ENCODE measurements at places on chromosomes 1 and 21.

DNA sequence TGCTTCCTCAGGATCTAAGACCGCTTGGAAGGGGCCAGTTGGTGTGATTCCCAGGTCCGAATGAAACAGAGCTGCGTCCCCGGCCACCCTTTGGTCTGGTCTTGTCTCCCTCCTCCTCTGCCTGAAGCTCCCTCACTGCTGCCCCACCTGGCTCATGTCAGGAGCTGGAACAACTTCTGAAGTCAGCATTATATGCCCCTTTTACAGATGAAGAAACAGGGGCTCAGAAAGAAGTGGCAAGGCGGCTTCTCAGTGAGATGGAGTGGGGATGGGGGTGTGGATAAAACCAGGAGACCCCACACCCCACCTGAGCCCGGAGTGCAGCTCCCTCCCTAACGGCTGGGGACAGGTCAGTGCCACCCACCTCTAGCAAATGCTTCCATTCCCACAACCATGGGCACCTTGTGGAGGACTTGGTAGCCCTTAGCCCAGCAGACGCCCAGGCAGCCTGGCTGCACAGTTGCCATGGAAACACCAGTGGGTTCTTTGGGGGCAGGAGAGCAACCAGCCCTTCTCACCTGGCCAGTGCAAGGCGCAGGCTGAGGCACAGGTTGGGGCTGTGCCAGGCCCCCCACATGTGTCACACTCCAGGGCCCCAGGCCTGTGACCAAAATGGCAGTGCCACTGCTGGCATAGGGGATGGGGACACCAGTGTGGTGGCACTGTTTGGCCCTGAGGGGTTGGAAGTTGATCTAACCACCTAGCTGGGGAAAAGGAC, 31.9 kb upstream of the ECE1 start:
- DNase-seq, result no peak

DNA sequence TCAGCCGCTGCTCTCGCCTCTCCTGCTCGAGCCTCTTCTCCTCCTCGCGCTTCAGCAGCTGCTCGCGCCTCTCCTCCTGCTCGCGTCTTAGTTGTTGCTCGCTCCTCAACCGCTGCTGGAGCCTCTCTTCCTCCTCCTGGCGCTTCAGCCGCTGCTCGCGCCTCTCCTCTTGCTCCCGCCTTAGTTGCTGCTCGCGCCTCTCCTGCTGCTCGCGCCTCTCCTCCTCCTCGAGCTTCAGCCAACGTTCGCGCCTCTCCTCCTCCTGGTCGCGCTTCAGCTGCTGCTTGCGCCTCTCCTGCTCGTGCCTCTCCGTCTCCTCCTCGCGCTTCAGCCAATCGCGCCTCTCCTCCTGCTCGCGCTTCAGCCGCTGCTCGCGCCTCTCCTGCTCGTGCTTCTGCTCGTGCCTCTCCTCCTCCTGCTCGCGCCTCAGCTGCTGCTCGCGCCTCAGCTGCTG, 3.7 kb downstream of the TCHH start:
- DNase-seq, result no peak

- no peak for DNase-seq
These were observed 67.8 kb downstream of the FASLG start for GRCh38 chr1:172726740-172727139.

GRCh38 chr1:78676993-78677392, 27.4 kb downstream of the IFI44 start:
- DNase-seq, result no peak
